Activated naive CD8-positive, alpha-beta T cell treated with anti-CD3 and anti-CD28 coated beads, Interleukin-2, amount 50 U/mL, for 24 hours (primary cell): ENCODE measurements at places on chromosomes 3 and 15.

DNA sequence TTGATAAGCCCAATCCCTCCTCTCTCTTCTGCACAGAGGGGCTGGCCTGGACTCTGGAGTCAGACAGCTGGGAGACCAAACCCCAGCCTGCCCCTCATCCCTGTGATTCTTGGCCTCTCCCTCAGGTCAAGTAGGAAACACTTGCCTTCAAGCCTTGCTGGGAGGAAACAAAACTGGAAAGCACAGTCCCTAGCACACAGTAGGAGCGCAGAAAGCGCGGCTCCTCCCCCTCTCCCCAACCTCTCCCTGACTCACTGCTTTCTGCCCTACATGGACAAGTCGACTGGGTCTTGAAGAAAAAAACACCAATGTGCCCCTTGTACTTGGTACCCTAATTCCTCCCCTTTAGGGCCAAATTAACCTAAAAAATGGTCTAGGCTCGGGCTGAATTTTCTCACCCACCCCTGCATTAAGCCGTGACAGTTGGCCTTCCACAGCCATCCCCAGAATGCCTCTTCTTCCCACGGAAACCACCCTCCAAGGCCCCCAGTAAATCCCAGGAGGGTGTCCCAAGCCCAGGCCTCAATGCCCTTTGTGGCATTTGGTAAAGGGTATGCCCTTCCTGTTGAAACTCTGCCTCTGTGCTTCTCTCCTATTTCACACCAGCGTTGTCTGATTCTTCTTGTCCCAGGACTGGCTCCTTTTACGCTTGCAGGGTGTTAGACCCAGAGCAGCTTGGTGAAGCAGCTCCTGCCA is 11.3 kb upstream of the RAF1 start:
- no peak for DNase-seq

DNA sequence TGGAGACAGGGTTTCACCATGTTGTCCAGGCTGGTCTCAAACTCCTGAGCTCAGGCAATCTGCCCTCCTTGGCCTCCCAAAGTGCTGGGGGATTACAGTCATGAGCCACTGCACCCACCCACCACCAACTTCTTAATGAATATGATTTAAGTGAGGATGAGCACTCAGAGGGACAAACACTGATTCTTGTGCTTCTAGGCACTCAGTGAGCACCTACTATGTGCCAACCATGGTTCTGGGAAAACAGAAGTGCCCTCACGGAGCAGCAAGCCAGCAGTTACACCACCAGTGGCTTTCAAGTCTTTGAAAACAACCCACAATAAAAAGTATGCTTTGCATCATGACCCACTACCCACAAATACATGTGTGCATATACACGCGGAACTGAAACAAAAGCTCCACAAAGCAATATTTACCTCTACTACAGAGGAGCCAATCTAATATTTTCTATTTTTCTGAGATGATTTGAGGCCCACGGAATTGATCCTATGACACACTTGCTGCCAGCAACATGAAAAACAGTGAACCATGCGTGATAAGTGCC is 91.9 kb downstream of the MEGF11 start:
- no peak for DNase-seq

DNA sequence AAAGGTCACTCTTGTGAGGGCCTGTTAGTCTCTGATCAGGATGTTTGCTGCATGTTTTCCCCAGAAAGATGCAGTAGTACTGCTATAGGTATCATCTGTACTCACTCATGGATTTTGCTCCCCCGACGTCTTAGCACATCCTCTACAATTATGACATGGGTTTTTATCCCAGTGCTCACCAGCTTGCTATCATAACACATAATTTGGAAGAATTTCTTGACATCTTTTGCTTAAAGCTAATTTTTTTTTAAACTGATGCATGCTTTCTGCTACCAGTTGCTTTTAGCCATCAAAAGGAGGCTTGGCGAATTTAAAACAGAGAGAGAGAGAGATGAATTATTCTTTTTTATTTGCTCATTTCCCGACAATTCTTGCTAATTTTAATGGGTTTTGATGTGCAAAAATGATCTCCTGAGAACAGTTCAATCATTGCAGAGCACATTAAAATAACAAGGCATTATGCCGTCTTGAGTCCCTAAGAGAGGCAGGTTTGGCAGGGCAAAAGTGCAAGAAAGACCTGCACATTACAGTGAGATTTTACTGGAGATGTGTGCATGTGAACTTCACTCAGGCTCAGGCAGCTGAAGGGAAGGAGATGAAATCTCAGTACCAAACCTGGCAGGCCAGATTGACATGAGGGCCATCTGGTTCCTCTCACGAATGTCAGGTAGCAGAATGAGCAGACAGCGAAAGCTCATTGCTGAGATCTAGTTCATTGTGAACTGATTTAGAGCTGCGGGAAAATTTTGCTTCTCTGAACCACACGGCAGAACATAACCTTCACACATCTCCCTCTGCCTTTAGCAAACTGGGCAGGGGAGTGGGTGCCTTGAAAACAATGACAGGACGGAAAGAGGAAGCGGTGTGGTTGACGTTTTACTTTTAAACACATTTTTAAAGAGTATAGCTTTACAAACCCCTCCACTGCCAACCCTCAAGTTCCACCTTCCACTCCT is 25.9 kb upstream of the GOLGA8B start:
- DNase-seq = peak; percentile 17

DNA sequence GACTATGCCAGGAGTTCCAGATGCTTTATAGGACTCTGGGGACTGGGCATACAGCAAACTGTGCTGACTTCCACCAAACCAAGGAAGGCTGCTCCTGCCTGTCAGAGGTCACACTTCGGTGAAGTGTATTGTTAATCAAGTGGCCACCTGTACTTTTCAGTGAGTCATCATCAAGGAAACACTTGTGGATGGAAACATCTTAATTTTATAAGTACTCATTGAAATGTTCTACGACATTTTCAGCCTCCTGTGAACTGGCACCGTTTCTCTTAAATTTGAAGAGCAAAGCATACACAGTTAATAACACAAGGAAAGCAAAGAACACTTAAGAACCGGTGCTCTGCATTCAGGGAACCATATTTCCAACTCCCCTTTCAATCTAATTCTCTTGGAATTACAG is 801.7 kb upstream of the DPPA4 start:
- DNase-seq = no peak

DNA sequence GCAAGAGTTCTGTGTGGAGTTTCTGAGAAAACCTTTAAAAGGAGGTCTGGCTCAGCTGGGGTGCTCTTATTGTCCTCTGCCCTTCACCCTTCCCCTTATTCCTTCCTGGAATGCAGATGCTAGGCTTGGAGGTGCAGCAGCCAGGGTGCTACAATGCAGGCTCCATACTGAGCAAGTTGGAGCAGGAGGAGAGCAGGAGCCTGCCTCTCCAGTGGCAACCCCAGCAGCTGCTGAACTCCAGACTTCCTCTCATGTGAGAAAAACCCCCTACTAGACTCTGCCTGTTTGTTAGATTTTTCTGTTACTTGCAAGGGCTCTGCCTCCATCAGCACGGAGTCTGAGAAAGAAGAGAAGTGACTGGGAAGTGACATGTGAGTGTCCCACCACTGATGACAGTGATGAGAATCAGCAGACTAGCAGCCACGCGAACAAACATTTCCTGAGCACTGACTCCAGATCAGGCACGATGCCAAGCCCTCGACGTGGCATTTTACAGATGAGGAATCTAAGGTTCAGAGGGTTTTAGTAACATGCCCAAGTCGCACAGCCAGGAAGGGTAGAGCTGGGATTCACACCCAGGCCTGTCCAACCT is 16.1 kb upstream of the RARRES1 start:
- DNase-seq = no peak

GRCh38 chr3:184655597-184655996 is 56.3 kb downstream of the MAGEF1 start:
- no peak for DNase-seq

- DNase-seq = no peak
Measured at GRCh38 chr15:57213862-57214261, 162.4 kb upstream of the CGNL1 start.

- DNase-seq = no peak
Measured at GRCh38 chr3:64046996-64047594, 23.8 kb upstream of the PSMD6 start.

GRCh38 chr3:177337541-177338331 is 140.5 kb upstream of the TBL1XR1 start:
- peak; percentile 73 for DNase-seq

- no peak for DNase-seq
Measured at GRCh38 chr15:92709110-92709790, 53.7 kb upstream of the FAM174B start.

DNA sequence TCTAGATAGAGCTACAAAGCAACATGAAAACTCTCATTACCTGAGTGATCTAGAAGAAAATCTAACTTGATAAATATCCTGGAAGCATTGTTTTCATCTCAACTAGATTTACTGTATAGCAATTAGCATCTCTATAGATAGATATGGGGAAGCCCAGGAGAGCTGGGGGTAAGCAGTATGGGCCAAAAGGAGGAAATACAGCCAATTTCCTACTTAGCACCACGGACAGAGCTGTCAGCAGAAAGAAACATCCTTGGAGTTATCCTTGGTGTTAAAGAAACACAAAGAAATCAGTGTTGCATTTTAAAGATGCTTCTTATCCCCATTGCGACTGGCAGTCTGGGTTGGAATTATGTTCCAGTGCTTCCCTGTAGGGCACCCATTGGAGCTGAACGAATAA is 126.2 kb downstream of the TIGIT start:
- DNase-seq = no peak

DNA sequence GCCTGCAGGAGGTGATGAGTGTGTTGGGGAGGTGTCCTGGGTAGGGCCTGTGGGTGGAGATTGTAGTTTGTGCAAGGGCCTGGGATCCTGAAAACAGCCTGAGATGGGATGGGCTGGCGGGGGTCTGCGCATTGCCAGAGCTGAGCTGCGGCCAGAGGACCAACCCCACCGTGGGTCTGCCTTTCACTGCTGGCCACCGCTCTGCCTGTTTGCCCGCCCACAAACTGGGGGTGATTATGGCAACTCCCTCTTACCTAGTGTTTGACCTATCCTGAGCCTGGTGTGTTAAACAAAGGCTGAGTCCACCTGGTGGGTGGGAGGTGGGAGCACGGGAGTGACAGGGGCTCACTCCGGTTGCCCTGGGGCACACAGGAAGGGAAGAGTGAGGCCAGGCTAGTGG is 9.8 kb downstream of the ABTB1 start:
- DNase-seq = no peak

GRCh38 chr3:190768891-190769290 is 93.6 kb downstream of the GMNC start:
- no peak for DNase-seq

DNA sequence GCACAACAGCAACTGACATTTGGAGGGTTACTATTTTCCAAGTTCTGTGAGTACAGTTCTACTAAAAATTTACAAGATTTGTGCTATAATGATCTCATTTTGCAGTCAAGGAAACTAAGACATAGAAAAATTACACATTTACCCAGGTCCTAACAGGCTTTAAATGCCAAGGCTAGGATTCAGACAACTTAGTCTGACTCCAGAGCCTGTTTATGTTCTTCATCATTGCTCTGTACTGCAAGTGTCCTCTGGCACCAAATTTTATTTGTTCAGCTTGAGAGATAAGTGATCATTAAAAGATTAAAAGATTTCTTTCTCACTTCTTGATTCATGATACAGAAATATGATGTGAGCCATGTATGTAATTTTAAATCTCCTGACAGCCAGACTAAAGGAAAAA is 290.8 kb downstream of the UBE2E2 start:
- no peak for DNase-seq

GRCh38 chr3:35446896-35447295 is 192.4 kb upstream of the ARPP21 start:
- DNase-seq = no peak

DNA sequence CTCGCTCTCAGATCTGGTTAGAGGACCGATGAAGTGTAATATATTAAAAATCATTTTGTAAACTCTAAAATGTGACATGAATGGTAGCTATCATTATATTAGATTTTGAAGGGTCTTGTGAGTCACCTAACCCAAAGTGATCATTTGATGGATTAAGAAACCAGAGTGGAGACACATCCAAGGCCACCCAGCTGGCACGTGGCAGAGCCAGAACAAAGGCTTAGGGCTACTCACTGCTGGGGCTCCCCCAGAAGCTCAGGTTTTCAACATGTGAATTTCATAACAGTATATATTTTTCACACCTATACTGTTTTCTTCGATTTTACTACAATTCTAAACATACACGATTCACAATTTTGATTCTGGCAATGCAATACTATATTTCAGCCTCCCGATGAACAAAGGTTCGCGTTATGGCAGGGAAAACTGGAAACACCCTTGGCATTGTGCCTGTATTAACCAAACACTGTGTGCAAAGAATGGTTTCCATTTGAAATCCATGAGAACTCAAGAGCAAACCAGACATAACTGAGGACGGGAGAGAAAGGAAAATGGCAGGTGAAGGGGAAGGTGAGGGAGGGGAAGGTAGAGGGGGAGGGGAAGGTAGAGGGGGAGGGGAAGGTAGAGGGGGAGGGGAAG is 88.9 kb downstream of the ADAMTS17 start:
- DNase-seq = no peak

DNA sequence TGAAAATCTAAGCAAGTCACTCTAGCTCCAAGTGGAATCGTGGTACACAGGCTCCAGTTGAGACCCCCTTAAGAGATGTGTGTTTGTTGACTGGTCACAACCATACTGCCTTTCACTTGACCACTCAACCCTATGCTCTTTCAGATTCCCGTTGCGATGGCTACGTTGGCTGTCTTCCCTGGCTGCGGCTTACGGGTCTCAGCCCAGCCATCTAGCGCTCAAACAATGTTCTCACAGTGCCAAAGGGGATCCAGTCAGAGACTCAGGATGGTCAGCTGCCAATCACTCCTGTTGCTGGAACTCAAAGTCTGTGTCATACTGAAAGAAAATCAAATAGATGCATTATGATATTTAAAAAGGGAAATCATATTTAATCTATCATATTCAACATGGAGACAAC is 237.6 kb downstream of the ITPR1 start:
- no peak for DNase-seq

DNA sequence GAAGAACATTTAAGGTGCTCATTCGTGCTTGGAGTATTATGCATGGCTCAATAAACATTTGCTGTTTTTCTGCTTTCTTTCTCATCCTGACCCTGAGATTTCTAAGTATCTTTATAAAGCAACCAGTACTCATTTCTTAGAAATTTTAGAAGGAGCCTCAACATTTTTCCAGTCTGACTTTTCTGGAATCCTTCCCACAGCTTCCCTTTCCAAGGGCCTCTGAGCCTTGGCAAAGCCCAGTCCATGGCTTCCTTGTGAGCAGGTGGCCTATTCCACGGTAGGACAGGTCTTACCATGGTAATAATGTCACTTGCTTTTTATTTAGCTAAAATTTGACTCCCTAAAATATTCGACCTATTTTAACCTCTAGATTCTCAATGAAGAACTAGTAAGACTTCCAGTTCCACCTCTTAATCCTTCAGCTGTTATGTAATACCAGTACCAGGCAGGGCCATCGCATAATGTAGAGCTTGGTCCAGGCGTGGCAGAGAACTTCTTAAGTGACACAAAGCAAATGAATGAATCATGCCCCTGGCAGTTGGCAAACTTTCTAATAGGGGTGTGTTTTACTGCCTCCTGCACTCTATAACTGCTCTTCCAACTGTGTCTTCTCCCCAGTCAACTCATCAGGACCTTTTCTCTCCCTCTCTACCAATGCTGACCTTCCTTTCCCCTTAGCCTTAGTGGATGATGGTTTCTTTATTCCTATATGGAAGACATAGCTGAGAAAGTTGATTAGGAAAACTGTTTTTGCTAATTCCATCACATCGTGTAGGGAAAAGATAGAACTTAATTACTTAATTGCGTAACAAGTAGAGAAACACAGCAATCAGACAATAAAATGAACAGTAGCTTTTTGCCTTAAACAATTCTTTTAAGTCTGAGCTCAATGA is 894 bp upstream of the TM4SF4 start:
- DNase-seq = no peak
